GDM1 (cell line): ENCODE measurements at places on chromosomes 2 and 18.

GRCh38 chr2:45643543-45644542 is 7.6 kb upstream of the PRKCE start:
- peak; percentile 77 for DNase-seq

DNA sequence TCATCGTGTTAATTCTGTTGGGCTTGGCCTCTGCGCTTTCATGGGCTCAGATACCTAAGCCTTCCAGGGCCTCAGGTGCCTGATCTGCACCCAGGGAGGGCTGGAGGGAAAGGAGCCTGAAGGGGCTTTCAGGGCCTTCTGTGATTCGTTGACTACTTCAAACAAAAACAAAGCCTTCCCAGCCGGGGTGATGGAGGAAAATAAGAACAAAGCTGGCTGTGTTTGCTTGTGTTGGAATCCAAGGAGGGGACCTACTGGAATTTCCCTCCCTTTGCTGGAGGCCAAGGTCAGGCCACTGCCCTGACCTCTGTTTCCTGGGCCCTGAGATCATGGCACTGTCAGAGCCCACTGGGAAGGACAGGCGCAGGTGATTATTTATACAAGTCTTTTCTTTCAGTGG is 135.3 kb downstream of the KLHL29 start:
- DNase-seq = no peak

DNA sequence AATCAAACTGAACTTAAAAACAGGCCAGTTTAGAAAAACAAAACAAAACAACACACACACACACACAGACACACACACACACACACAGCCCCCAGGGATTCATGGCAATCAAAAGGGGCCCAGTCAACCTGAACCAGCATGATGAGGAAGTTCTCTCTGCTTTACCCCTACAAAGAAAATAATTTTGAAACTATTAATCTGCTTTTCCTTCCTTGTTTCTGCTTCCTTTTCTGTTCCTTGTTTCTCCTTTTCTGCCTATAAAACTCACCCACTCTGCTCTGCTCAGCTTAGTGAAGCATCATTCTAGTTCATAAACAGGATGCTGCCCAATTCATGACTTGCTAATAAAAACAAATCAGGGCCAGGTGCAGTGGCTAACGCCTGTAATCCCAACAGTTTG is 203.1 kb downstream of the RAB3GAP1 start:
- DNase-seq = no peak

DNA sequence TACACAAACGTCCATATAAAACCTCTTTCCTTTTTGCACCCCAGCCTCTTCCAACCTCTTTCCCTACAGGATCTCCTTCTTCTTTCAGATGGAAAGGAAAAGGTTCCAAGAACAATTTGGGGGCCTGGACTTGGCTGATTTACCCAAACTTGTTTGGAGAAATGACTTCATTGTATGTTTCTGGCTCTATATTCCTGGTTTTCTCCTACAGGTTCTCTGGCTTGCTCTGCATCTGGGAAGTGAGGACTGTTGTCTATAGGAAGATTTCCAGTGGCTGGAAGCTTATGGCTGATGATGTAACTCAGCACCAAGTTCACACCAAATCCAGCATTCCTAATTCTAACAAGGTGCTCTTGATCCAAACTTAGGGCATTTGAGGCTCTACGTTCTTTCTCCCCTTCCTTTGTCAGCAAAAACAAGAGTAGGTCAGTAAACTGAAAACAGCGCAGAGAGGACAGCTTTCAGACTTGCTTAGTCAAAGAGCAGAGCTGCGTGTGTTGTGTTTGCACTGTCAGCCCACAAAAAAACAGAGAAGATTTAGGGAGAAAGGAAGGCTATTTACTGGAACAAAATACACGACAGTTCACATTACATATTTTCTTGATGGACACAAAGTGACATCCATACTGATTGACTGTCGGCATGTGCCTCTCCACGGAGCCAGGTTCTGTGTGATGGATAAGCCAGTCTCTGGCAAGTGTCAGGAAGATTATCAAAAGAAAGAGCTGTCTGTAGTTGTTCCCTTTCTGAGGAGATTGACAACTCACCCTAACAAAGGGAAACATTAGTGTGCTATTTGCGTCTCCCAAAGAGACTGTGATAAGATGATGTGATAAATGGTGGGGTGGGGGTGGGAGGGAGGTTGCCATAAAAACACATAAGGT is 39.7 kb downstream of the CDCA7 start:
- DNase-seq = no peak

- DNase-seq = no peak
These were observed 31.6 kb upstream of the GMCL1 start for GRCh38 chr2:69797836-69798289.

DNA sequence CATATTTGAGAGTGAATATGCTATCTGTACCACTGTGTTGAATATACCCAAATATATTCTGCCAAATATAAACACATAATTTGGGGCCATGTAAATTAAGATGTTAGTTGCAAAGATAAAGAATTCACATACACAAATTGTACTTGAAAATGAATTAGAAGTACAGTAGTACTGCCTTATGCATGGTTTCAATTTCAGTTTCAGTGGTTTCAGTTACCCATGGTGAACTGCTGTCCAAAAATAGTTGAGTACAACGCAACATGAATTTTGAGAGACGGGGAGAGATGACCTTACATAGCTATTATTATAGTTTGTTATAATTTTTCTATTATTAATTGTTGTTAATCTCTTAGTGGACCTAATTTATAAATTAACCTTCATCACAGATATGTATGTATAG is 1313.0 kb upstream of the FAM98A start:
- DNase-seq = no peak

GRCh38 chr2:217445723-217446122 is 557.1 kb downstream of the TNS1 start:
- DNase-seq = no peak

- DNase-seq = no peak
These were observed 179.8 kb downstream of the METTL4 start for GRCh38 chr18:2391470-2391869.

DNA sequence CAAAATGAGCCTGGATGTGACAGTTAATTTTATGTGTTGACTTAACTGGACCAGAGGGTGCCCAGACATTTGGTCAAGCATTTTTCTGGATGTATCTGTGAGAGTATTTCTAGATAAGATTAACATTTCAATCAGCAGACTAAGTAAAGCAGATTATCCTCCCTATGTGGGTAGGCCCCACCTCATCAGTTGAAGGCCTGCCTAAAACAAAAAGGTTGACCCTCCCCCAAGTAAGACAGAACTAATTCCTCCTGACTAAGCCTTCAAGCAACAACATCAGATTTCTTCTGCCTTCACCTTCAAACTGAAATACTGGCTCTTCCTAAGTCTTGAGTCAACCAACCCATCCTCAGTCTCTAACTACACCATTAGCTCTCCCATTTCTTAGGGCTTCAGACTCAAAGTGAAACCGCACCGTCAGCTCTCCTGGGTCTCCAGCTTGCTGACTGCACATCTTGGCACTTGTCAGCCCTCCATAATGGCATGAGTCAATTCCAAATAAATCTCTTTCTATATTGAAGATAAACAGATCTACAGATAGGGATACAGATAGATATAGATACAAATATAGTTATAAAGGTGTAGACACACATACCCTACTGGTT is 47.9 kb downstream of the MEMO1 start:
- no peak for DNase-seq

- no peak for DNase-seq
These were observed 110.8 kb downstream of the SETBP1 start for GRCh38 chr18:44791520-44791919.

GRCh38 chr2:105641389-105641811 is 103.3 kb upstream of the NCK2 start:
- no peak for DNase-seq

- no peak for DNase-seq
These were observed 293.6 kb upstream of the TNP1 start for GRCh38 chr2:217153510-217153909.

DNA sequence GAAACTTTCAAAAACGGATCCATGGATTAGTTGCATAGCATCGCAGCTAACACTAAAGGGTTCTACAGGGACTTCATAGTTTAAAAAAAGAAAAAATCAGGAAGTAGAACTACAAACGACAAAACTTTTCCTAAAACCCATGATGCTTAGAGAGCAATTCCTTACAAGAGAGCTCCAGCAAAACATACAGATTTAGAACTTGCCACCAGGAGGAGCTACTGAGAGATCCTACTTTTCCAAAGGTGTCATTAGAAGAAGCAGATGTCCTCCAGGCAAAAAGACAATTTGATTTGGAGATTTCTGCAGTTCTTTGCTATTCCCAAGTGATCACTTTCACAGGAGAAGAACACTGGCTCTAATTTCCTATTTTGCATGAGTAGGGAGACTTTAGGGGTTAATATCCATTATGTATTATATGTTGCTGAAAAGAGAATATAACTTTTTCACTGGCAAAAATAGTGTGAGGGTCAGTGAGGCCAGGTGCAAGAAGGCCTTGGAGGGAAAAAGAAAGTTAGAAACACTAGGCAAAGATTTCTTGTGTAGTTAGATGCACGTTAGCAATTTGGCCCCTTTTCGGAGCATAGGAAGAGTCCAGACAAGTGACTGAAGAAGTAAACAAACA is 436.2 kb downstream of the SUCLG1 start:
- DNase-seq = no peak

GRCh38 chr2:160836755-160837154 is 323.5 kb upstream of the TANK start:
- DNase-seq = no peak
